ENCODE measurements at places on chromosomes 1 and 21.
A peak's percentile ranks its signal among the peaks of the same experiment; 100 is the strongest.

DNA sequence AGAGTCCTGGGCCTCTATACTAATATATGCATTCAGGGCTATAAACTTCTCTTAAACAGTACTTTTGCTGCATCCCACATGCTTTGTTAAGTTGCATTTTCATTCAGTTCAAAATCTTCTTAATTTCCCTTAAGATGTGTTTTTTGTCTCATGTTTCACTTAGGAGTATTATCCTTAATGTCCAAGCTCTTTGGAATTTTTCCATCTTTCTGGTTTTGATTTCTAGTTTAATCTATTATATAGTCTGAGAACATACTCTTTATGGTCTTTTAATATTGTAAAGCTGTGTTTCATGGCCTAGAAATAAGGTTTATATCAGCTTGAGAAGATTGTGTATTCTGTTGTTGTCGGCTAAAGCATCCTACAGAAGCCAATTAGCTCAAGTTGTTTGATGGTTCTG is 1041.8 kb downstream of the PLA2G4A start:
- no peak for DNase-seq

GRCh38 chr1:43035821-43036741 is 77.4 kb upstream of the SLC2A1 start:
- no peak for DNase-seq

GRCh38 chr1:117970252-117970651 is 40.7 kb downstream of the WDR3 start:
- no peak for DNase-seq

- DNase-seq, result no peak
Observed at GRCh38 chr1:8649027-8649426, 168.4 kb downstream of the RERE start.

DNA sequence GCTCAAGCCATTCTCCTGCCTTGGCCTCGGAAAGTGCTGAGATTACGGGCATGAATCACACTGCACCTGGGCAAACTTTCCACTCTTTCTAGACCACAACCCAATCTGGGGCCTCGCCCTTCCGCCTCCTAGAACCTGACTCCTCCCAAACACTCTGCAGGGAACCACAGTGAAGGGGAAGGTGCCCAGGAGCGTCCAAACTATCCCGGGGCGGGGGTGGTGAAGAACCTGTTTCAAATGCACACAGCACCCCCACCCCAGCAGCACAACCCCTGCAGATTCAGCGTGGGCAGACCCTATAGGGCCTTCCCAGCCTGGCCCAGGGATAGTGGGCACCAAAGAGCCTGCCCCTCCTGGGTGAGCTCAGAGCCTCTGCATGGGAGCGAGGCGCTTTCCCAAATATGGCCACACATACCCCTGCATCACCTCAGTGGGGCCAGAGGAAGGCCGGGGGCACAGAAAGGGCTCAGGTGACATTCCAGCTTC is 86.9 kb downstream of the STUM start:
- no peak for DNase-seq

GRCh38 chr1:172916116-172916515 is 134.6 kb downstream of the TNFSF18 start:
- peak; percentile 68 for DNase-seq

GRCh38 chr1:168913711-168914463 is 184.9 kb upstream of the DPT start:
- DNase-seq, result no peak

- DNase-seq, result no peak
Observed at GRCh38 chr1:51610637-51611036, 6.3 kb upstream of the OSBPL9 start.

GRCh38 chr21:16634515-16634914 is 878.3 kb upstream of the CXADR start:
- no peak for DNase-seq

GRCh38 chr21:15421947-15422346 is 307.8 kb upstream of the USP25 start:
- DNase-seq, result peak; percentile 17

- DNase-seq, result peak; percentile 78
Observed at GRCh38 chr21:35909456-35910223, 150.7 kb downstream of the SETD4 start.

DNA sequence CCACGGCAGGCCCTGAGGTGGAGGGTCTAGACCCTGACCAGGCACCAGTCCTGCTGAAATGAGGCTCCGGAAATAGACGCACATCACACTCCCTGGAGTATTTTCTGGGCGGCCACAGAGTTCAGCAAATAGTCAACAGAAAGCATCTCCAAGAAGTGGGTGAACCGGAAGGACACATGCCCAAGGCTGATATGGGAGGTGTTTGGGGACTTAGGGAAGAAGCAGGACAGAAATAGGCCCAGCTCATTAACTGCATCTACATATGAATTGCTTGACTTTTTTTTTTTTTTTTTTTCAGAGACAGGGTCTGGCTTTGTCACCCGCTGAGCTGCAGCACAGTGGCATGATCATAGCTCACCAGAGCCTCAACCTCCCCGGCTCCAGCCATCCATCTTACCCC is 36.5 kb upstream of the GPR157 start:
- DNase-seq, result no peak

DNA sequence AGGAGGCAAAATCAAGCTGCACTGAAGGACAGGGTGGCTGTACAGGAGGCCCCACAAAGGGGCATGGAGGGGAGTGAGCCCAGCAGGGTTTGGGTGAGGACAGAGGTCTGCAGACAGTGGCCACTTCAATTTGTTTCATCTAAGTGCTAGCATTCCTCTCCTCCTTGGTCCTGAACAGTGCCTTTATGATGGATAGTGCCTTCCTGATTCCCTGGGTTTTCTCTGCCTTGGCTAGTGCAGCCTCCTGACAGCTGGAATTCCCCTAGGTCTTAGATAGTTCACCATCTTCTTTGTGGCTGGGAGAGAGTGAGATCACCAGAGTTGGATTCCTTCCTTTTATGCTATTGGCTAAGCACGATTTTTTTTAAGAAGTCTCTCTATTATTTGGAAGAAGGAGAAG is 3.8 kb upstream of the HPCAL4 start:
- no peak for DNase-seq

- DNase-seq, result no peak
Observed at GRCh38 chr21:44724196-44724595, 12.8 kb upstream of the TSPEAR start.

DNA sequence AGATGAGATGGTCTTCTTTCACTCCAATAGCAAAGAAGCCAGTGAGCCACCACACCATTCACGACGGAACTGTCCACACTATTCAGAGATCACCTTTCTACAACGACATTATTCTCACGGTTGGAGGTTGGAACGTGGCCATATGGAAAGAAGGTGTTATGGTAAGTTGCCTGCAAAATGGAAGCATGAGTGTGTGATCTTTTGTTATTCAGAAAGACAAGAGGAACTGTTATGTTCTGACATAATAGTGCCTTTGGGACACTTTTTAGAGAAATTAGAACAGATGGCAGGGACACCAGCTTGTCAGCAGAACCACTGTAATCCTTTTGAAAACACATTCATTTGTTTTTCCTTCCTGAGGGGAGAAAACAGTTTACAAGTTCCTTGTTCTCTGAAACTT is 75.8 kb upstream of the MCOLN3 start:
- DNase-seq, result no peak

DNA sequence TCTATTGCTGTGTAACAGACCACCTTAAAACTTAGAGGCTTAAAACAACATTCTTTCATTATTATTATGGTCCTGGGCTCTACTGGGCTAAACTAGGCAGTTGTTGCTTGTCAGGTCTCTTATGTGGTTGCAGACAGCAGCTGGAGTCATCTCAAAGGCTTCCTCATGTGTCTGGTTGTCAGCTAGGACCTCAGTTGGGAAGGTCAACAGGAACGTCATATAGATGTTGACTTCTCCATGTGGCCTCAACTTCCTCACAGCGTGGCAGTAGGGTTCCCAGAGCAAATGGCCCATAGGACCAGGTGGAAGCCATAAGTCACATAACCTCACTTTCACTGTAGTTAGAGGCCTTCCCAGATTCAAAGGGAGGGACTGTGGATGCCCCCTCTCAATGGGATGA is 15.4 kb upstream of the MEF2D start:
- DNase-seq, result no peak

DNA sequence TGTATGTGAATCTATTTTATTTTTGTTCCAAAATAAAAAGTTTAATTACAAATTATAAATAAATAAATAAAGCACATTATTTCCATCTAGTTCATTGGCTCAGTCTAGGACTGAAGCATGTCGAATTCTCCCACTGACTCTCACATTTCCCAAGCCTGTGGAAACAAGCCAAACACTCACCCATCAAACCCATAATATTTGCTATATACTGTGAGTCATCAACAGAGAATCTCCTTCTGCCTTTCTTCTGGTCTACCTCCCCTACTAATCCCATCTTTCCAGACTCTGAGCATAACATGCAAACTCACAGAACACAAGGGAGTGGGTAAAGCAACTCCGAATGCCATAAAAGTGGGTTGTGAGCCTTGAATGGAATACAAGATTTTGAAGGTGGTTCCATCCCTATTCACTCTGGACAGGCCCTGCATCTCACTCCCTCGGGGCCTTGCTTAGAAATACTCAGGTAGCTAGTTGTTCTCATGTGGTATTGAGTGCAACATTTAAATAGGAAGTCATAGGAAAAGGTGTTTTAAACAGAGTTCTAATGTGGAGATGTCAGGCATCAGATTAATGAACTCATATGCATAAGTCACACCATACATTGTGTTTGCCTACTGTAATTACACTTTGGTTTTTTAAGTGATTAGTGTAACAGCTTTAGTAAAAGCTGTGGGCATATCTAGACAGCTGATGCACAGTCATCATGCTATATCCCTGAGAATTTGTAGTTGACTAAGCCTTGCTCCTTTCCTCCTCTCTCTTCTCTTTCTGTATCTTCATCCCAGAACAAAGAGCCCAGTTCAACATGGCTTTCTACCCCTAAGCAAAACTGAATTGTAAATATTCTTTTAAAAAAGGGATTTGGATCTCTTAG is 47.0 kb downstream of the F5 start:
- DNase-seq, result peak; percentile 87

DNA sequence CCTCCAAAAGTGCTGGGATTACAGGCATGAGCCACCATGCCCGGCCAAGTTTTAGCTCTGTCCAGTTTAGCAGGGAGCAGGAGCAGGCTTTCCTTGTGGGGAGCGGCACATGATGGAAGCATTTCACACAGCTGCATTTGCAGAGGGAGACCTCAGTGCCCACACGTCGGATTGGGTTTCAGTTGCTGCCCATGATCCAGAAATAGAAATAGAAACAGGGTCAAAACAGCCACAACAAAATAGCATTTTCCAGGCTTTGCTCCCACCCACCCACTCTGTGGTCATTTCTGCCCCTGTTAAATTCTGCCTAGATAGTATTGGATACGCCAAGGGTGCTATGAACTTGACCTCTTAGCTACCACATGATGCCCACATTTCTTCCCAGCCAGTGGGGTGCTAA is 128.4 kb downstream of the CNIH3 start:
- DNase-seq, result no peak

DNA sequence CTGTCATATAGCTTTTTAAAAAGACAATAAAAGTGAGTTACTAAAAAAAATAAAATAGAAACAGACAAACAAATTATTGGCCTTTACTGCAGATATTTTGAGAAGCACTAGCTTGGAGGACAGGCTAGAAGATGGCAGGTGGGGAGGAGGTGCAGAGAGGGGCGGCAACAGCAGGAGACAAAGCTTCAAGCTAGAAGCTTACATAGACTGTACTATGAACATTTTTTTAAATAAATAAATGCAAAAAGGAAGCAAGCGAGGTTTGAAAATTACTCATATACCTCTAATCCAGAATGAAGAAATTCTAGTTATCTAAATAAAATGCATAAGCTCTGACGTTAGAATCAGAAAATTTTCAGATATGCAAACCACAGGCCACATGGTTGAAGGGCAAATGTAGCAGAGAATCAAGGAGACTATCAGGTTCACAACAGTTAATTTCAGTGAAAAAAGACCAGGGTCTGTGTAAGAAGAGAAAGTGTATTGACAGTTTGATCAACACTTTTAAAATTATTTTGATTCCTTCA is 54.9 kb downstream of the NRIP1 start:
- DNase-seq, result peak; percentile 92

DNA sequence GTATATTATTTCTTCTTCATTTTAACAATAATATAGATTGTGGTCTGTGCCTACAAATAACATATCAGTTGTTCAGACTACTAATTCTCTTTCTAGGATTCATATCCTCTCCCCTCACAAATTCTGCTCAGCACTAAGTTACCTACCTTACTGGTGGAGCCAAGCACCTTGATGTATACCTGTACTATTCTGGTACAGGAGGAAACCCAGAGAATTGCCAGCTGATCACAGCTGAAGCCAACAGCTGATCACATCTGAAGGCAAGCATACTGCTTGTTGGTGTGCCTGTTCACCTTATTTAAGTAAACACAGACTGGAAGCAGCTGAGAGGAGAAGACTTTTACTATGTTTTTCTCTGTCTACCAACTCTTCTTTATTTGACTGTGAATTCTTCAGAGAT is 101.8 kb downstream of the PBX1 start:
- no peak for DNase-seq

DNA sequence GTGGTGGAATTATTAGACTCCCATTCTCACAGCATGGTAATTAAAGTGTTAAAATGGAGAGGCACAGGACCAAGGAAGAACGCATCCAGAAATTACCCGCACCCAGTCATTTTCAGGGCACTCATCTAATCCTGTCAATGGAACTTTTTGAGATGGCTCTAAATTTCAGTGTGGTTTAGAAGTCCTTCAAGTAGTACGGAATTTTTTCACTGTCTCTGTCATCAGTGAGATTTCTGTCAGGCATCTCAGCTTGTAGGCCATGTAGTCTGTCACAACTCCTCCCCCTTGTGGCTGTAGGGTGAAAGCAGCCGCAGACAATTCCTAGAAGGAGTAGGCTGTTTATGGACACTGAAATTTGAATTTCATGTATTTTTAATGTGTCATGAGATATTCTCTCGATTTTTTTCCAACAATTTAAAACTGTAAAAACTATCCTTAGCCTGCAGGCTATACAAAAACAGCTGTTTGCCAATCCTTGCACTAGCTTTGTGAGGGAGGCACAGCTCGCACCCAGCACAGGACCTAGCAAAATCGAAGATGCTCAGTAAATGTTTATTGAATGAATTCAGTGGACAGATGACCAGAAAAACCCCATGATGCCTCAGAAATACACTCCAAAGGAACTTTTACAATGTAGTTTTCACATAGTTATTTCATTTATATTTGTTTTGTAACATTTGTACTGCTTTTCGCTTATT is 6.6 kb upstream of the NUP133 start:
- peak; percentile 71 for DNase-seq

- DNase-seq, result peak; percentile 84
Observed at GRCh38 chr1:19800076-19800804, 524 bp upstream of the TMCO4 start.

DNA sequence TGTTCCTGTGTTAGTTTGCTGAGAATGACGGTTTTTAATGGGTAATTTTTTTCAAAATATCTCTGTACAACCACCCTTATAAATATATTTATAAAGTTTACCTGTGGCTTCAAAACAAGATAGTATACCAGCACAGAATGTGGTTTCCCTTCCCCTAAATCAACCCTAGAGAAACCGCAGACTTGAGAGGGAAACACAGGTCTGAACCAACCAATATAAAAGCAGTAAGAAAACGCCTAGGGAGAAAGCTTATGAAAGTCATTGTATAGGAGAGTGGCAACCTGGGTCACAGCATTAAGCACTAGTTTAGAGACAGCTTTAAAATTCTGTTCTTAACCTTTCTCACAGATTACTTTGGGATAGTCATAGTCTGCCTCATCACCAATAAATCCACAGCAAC is 180.6 kb upstream of the LHX8 start:
- no peak for DNase-seq
